ENCODE measurements at places on chromosomes 3 and 15.

GRCh38 chr3:195172039-195172684 lies 98.8 kb downstream of the XXYLT1 start:
- H3K27me3 ChIP-seq = no peaks in the 10 kb centered on the region
- no peaks in the 10 kb centered on the region for H3K4me1 ChIP-seq
- no peak overlapping the region for H3K27ac ChIP-seq
- no peak overlapping the region for H3K4me3 ChIP-seq
- H3K36me3 ChIP-seq = no peaks in the 10 kb centered on the region
- DNase-seq = no peak

DNA sequence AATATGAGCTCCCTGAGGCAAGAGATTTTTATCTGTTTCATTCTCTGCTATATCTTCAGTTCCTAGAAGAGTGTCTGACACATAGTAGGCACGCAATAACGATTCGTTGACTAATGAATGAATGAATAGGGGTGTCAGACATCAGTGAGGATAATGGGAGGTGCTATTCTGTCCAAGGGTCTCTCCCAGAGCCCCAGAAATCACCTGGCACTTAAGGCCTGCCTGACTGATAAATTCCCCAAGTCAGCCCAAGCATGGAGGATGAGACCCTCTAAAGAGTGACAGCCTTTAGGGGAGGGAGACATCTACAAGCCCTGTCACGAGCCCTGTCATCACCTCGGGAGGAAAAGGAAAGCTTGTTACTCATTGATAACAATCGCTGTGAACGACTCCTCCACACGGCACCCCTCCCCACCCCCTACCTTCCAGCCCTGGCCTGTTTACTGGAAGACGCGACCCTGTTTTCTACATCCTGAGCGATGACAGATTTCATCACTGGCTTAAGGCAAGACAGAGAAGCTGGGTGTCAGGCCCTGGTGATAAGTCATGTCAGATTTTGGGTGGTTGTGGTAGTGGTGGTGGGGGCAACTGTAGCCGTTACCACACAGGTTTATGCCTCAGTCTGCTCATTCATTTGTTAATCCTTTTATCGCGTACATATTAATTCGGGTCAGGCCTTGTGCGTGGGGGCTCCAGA lies 23.1 kb downstream of the BHLHE40 start:
- peak; percentile 82 for DNase-seq
- H3K4me3 ChIP-seq = no peak overlapping the region
- H3K36me3 ChIP-seq = no peaks in the 10 kb centered on the region
- peak overlapping the region; percentile 84 for H3K27ac ChIP-seq

GRCh38 chr3:171830518-171830875 lies 12.7 kb upstream of the TMEM212 start:
- H3K36me3 ChIP-seq = no peaks in the 10 kb centered on the region
- no peak for DNase-seq

DNA sequence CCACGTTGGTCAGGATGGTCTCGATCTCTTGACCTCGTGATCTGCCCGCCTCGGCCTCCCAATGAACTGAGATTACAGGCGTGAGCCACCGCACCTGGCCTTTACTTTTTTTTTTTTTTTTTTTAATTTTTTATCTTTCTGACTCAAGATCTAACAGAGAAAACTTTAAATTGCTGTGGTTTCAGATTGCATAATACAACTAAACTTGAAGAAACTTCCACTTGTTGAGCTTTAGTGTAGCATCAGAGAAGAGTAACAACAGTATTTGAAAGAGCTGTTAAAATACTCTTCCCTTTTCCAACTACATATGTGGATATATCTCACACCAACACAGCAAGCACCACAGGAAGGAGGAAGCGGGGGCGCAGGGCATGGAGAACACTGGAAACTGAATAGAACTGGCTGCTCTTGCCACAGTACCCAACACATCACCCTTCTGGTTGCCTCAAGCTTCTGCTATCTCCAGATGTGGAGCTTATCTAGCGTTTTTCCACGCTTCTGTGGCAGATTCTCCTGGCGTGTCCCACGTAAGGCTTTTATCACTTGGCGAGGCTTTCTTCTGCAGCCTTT lies 45.4 kb downstream of the MAP6D1 start:
- H3K4me3 ChIP-seq = no peak overlapping the region
- H3K27ac ChIP-seq = no peak overlapping the region
- DNase-seq = no peak
- H3K27me3 ChIP-seq = no peaks in the 10 kb centered on the region

GRCh38 chr3:171417813-171418212 lies 42.4 kb downstream of the TNIK start:
- H3K27me3 ChIP-seq = no peaks in the 10 kb centered on the region
- H3K4me1 ChIP-seq = peaks cover 39% of the 10 kb centered on the region
- H3K4me3 ChIP-seq = no peak overlapping the region
- H3K36me3 ChIP-seq = peaks cover 7% of the 10 kb centered on the region
- DNase-seq = no peak

Measured in activated CD4-positive, alpha-beta T cell treated with anti-CD3 and anti-CD28 coated beads for 36 hours (primary cell).